ENCODE measurements at places on chromosomes 6 and 20.

DNA sequence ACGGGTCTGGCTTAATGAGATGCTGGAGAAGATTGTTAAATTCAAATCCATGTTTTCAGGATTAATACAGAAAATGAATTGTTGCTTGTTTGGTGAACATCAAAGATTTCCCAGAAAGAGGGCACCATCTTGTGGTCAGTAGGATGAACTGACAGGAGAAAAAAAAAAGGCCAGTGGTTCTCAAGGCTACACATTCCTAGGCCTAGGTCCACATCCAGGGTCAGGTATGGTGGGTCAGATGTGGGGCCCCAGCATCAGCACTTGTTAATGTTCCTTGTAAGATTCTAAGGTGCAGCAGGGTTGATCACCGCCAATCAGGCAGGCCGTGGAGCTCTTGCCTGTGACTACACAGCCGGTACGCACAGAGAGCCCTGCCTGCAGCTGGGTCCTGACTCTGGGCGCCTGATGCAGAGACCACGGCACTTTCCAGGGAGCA lies 34.0 kb upstream of the FOXO3 start:
- DNase-seq, result no peak

DNA sequence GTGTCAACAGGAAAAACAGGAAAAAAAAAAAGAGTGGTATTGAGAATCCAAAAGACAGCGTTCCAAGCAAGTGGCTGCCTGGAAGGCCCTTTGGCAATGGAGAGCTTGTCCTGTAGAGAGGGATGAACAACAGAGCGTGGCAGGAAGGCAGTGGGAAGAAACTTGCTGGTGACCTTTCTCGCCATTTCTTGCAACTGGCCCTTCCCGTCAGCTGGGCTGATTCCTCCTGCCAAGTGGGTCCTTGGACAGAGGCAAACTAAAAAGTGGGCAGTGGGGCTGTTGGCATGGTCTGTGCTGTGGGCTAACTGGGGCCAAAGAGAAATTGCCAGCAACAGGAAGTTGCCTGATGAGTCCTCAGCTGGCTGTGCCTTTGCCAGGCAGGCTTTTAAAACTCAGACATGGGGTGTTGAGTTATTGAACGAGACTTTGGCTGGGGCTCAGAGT lies 43.9 kb upstream of the CLDN20 start:
- DNase-seq, result no peak

DNA sequence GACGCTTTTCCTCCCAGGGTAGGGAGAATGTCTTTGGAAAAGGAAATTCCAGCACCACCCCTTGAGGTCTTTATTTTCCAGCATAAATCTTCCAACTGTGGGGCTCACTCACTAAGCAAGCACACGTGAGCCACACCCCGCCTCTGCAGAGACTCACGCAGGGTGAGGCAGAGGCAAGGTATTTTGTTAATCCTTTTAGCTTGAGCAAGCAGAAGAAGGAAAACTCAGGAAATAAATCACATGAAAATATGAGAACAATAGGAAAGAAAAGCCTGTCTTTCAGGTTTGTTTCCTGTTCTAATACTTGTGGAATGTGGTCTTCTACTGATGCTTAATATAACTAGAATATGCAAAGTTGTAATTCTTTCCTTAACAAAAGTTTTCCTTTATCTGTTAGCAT lies 4.1 kb upstream of the PHACTR2 start:
- no peak for DNase-seq

- peak; percentile 15 for DNase-seq
These were observed 47.6 kb downstream of the AGPAT4 start for GRCh38 chr6:161226009-161226964.

GRCh38 chr6:62797190-62797589 lies 414.1 kb upstream of the FKBP1C start:
- no peak for DNase-seq

DNA sequence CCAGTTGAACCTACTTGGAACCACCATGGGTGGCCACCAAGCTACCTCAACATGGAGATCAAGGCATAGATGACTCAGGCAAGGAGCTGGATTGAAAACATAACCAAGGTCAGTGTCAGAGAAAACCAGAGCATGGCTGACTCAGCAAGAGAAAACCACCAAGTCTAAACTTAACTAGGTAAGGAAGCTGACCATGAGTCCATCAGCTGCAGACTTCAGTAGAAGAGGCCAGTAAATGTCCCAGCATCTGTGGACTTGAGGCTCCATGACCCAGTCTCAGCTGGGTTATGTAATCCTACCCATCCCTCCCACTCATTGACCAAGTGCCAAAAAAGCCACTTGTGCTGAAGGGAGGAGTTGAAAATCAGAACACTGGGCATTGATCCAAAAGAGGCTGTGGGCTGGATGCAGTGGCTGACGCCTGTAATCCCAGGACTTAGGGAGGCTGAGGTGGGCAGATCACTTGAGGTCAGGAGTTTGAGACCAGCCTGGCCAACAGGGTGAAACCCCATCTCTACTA lies 93.7 kb upstream of the CBLN4 start:
- DNase-seq, result no peak

DNA sequence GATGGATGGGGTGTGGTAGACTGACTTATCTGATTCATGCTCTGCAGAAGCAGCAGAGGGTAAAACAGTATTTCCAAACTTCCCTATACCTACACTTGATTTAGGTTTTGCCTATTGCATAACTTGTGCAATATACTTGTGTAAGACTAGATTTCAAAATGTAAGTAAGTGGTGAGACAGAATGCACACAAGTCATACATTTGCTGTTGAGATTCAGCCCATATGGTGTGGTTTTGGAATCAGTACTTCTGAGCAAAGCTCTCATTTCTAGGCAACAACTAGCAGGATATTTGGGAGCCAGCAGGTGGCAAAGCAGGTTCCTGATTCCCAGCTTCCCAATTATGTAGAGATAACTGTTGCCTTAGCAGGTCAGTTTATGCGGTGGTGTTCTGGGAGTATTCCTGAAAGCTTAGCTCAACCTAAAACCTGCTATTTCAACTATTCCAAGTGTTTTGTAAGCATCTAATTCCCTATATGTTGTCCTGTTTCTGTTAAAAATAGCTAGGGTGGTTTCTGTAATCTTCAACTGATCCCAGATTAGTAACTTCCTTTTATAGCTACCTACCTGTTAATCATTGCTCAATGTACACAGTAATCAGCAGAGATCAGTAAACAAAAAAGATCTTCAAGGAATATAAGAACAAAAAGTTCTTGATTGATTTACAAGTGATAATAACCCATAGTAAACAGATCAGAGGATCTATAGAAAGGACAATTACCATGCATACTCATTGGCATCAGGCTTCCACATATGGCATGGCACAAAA lies 8.5 kb upstream of the FABP7 start:
- no peak for DNase-seq

GRCh38 chr20:51789434-51789833 lies 12.9 kb downstream of the SALL4 start:
- no peak for DNase-seq

DNA sequence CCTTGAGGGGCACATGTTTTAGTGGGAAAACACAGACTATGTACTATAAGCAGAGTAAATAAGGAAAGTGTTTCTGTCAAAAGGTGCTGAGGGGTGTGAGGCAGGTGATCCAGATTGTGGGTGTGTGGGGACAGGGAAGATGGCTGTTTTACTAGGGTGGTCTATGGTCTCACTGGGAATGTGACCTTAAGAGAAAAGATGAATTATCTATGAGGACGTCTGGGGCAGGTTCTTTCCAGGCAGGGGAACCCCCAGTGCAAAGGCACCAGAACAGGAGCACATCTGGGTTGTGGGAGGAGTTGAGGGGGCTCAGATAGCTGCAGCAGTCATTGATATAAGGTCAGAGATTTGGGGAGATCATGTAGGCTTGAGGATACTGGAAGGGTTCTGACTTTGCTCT lies 18.2 kb upstream of the POLR1H start:
- DNase-seq, result no peak

GRCh38 chr6:161363286-161363685 lies 89.4 kb upstream of the AGPAT4 start:
- no peak for DNase-seq

- DNase-seq, result no peak
These were observed 43.0 kb downstream of the TIAM2 start for GRCh38 chr6:155038104-155038503.

DNA sequence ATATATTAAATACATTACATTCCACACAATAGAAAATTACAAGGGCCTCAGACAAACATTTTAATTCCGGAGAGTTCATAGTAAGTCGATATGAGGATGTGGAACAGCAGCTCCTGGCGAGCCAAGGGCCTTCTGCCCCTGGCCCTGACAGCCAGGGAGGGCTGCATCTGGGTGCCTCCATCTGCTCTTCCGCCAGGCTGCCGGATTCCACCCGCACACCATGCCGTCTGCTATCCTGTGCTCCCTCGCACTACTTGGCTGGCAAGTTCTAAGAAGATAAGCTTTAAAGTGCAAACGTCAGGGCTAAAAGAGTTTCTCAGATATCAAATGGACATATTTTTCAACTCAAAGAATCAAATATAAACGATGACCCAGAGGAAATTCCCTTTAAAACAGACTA lies 656.3 kb upstream of the NOX3 start:
- no peak for DNase-seq

All from stimulated activated CD8-positive, alpha-beta memory T cell treated with anti-CD3 and anti-CD28 coated beads, Interleukin-15, amount 100 ng/mL, for 48 hours (primary cell).